Body of pancreas (tissue), 4 donors: ENCODE measurements at places on chromosomes 7 and 10. TPM values are rescaled to one million over a fixed set of nuclear protein-coding genes. Genes with fewer than 3 reads are reported as not detected.

Gene PPP1R3A
- not detected for total RNA-seq

Gene SLC37A3
- total RNA-seq = 55.7 TPM

Gene MYO1G
- total RNA-seq = 2.3 TPM

Gene GFRA1
- total RNA-seq = 6.9 TPM

Gene LAMB4
- 2.0 TPM for total RNA-seq

Gene MEOX2
- total RNA-seq = 8.0 TPM

Gene TSPAN12
- 6.9 TPM for total RNA-seq

Gene AKR1D1
- not detected for total RNA-seq

Gene CPA1
- total RNA-seq = 42,834 TPM

Gene MRPS24
- 99.9 TPM for total RNA-seq

Gene VSTM4
- 5.6 TPM for total RNA-seq

Gene SGCE
- 48.1 TPM for total RNA-seq

Gene MCM10
- total RNA-seq = 0.26 TPM

Gene NUTM2E
- 1.6 TPM for total RNA-seq

Gene ATP6V0A4
- not detected for total RNA-seq

Gene HYAL4
- not detected for total RNA-seq
